ENCODE measurements at places on chromosomes 6 and 20. TPM values are rescaled to one million over a fixed set of nuclear protein-coding genes. Genes with fewer than 3 reads are reported as not detected.

The ATP9A gene
- 75.5 TPM for total RNA-seq

The MYH7B gene
- total RNA-seq, result not detected

The BMP2 gene
- total RNA-seq, result 13.1 TPM

The KCNK16 gene
- not detected for total RNA-seq
